Neural crest cell (in vitro differentiated cells): ENCODE measurements at places on chromosomes 5 and 9. TPM values are rescaled to one million over a fixed set of nuclear protein-coding genes. Genes with fewer than 3 reads are reported as not detected.
A peak's percentile ranks its signal among the peaks of the same experiment; 100 is the strongest.

The BTNL3 gene
- not detected in 2 replicates for total RNA-seq

The FRMD3 gene
- 1.4 and 2.3 TPM in 2 replicates for total RNA-seq

The FGF1 gene
- total RNA-seq: not detected in 2 replicates

The KIF4B gene
- not detected in 2 replicates for total RNA-seq

The LCN15 gene
- not detected in 2 replicates for total RNA-seq

The PDLIM4 gene
- total RNA-seq: 37.4 and 38.0 TPM in 2 replicates

The ST8SIA4 gene
- total RNA-seq: 3.6 and 5.9 TPM in 2 replicates

The OR1Q1 gene
- not detected in 2 replicates for total RNA-seq

The ALDH1A1 gene
- 0.14 TPM in 2 replicates for total RNA-seq

The SLC36A1 gene
- total RNA-seq: 19.3 and 21.7 TPM in 2 replicates

DNA sequence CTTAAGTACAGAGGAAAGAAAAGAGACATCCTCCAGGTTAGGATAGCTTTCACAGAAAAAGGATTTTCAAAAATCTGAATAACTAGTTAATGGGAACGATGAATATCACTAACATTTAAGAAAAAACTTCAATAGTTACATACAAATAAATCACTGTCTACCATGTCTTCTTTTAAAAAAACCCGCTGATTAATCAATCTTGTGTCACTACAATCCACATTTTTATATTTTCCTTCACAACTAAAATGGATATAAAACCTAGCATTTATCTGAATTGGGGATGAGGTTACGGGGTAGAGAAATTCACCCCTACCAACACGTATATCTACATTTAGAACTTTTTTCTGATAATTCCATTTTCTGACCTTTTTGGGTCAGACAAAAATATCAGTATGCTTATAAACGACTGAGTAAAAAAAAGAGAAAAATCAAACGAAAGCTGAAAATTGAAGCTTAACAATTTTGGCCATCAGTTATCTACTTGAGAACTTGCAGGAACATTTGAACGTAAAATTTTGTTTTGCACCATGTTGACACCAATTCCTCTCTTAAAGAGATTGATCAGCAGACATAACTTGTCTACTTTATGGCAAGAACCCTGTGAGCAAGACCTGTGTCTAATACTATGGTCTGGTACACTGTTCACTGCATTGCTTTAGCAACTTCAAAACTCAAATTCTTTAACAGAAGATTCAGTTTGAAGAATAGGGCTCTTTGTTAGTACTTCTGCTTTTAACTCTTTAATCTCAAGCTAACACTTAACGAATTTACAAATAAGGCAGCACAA lies 4.8 kb downstream of the NR3C1 start:
- H3K36me3 ChIP-seq: no peaks in the 10 kb centered on the region
- H3K4me1 ChIP-seq: peaks cover 16% of the 10 kb centered on the region
- no peak for DNase-seq
- no peak overlapping the region for H3K27ac ChIP-seq
- peak overlapping the region; percentile 57 for H3K4me3 ChIP-seq

GRCh38 chr9:128470560-128470959 lies 14.8 kb downstream of the ODF2 start:
- no peak for DNase-seq
- peaks cover 16% of the 10 kb centered on the region for H3K36me3 ChIP-seq
- H3K27ac ChIP-seq: no peak overlapping the region
- H3K4me3 ChIP-seq: no peak overlapping the region
- H3K4me1 ChIP-seq: no peaks in the 10 kb centered on the region

GRCh38 chr5:167870055-167870454 lies 421.4 kb upstream of the WWC1 start:
- H3K4me3 ChIP-seq: no peak overlapping the region
- DNase-seq: no peak
- H3K36me3 ChIP-seq: peaks cover 7% of the 10 kb centered on the region

- no peaks in the 10 kb centered on the region for H3K36me3 ChIP-seq
- no peak overlapping the region for H3K27ac ChIP-seq
- DNase-seq: no peak
- H3K27me3 ChIP-seq: no peaks in the 10 kb centered on the region
Observed at GRCh38 chr5:54774281-54775170, 210.9 kb downstream of the ESM1 start.

DNA sequence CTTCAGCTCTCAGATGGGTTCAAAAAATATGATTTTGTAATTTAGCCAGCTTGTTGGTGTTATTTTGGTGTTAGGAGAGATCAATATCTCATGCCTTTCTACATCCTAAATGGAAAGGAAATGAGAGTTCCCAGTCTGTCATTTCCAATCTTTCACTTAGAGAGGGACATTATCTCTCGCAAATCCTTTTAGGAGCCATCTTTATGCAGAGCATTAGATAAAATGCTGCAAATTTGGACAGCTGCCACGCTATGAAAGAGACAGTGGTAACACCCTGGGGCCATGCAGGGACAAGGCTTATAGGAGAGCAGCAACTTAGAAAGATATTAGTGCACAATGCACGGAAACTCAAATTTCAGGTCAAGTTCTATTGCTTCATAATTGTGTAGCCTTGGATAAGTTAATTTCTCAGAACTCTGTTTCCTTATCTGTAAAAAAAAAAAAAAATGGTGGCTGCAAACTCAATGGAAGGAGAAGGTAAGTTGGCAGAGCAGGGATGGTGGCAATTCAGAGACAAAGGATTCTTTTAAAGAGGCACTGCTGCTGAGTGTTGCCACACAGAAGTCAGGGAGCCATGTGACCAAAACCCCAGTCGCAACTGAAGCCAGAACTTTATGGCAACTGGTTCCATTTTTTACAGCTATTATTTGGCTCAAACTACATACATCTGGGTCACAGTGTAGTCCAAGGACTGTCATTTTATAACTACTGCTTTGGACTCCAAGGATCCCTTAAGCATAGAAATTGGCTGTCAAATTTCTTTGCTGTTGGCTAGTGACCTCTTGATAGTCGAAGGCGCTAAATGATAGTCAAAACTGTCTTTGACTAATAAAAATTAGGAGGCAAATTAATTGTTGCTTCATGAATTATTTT lies 210.2 kb downstream of the FRMD3 start:
- H3K4me1 ChIP-seq: peaks cover 14% of the 10 kb centered on the region
- H3K27ac ChIP-seq: peak overlapping the region; percentile 7
- no peaks in the 10 kb centered on the region for H3K36me3 ChIP-seq
- no peak for DNase-seq
- H3K4me3 ChIP-seq: no peak overlapping the region

GRCh38 chr5:2465383-2465782 lies 286.1 kb downstream of the IRX2 start:
- H3K36me3 ChIP-seq: no peaks in the 10 kb centered on the region
- H3K27ac ChIP-seq: no peak overlapping the region
- H3K4me3 ChIP-seq: no peak overlapping the region
- peaks cover 11% of the 10 kb centered on the region for H3K27me3 ChIP-seq

DNA sequence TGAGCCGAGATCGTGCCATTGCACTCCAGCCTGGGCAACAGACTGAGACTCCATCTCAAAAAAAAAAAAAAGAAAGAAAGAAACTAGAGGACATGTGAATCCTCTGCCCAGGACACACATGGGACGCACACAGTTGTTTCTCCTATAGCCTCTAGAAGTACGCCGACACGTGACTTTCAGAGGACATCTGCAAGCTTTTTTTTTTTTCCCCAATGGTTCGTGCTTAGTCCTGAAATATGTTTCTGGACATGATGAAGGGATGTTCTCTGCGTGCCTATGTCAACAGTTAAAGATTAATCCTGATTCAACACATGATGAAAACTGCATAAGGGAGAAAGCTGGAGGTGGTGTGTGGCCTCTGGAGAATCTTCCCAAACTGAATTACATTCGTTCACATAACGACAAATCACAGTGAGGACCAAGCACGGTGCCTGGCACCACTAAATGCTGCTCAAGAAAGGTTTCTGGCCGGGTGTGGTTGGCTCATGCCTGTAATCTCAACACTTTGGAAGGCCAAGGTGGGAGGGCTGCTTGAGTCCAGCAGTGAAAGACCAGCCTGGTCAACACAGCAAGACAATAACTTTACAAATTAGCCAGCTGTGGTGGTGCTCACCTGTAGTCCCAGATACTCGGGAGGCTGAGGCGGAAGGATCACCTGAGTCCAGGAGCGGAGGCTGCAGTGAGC lies 9.8 kb downstream of the COL23A1 start:
- peaks cover 3% of the 10 kb centered on the region for H3K36me3 ChIP-seq
- H3K27me3 ChIP-seq: peaks cover 12% of the 10 kb centered on the region
- no peak overlapping the region for H3K27ac ChIP-seq
- peaks cover 11% of the 10 kb centered on the region for H3K4me1 ChIP-seq
- no peak for DNase-seq

DNA sequence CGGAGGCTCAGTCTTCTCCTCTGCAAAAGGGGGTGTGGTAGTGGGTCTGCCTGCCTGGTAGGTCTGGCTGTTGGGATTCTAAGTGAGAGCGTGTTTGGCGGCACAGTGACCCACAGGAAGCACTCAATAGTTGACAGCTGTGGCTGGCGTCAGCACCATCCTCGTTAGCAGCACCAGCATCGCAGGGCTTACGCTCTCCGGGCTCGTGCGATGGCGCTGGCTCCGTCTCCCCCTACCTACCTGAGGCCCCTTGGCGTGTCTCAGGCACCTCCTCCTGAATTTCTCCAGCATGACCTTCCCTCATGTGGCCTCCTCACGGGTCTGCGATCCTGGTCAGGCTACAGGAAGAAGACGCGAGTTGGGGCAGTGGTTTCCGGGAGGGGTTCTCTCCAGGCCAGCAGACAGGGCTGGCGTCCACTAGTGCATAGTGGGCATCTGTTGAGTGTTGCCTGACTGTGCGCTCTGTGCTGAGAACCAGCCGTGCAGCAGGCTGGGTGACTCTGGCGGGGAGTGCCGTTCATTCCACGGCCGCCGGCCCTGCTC lies 66.9 kb downstream of the HMCN2 start:
- peak overlapping the region; percentile 43 for H3K27ac ChIP-seq
- peaks cover 23% of the 10 kb centered on the region for H3K4me1 ChIP-seq
- H3K4me3 ChIP-seq: no peak overlapping the region

DNA sequence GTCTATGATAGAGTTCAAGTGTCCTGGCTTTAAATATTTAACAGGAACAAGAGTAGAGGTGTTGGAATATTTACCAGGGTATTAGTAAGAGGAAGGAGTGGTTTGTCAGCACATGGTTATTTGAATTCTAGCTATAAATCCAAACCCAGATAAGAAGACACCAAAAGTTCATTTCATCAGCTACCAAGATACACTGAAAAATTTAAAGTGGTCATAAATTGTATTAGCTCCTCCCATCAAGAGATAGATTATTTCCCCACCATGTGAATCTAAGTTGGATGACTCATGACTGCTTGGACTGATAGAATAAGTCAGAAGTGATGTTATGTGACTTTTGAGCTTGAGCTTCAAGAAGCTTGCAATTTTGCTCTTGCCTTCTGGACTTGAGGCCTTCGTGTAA lies 72.1 kb upstream of the GRAMD2B start:
- H3K27ac ChIP-seq: peak overlapping the region; percentile 37
- no peaks in the 10 kb centered on the region for H3K27me3 ChIP-seq
- no peaks in the 10 kb centered on the region for H3K36me3 ChIP-seq
- no peak overlapping the region for H3K4me3 ChIP-seq
- peaks cover 59% of the 10 kb centered on the region for H3K4me1 ChIP-seq

DNA sequence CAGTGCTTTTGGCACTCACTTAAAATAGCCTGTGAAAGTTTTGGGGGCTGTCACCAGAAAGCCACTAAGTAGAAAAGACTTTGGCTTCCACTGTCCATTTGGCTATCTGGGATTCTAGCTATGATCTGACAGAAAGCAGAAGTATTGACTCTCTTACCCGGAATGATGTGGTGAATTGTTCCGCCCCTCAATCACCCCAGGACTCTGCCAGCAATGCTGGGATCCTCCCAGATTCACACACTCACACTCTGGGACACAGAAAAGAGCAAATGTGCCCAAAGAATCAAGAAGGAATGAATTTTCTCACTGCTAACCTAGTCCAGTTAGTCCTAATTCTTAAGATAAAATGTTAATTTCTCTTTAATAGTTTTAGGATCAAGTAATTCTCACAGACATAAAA lies 576.9 kb downstream of the BNC2 start:
- no peaks in the 10 kb centered on the region for H3K27me3 ChIP-seq
- H3K27ac ChIP-seq: no peak overlapping the region
- H3K4me1 ChIP-seq: no peaks in the 10 kb centered on the region
- no peak overlapping the region for H3K4me3 ChIP-seq

DNA sequence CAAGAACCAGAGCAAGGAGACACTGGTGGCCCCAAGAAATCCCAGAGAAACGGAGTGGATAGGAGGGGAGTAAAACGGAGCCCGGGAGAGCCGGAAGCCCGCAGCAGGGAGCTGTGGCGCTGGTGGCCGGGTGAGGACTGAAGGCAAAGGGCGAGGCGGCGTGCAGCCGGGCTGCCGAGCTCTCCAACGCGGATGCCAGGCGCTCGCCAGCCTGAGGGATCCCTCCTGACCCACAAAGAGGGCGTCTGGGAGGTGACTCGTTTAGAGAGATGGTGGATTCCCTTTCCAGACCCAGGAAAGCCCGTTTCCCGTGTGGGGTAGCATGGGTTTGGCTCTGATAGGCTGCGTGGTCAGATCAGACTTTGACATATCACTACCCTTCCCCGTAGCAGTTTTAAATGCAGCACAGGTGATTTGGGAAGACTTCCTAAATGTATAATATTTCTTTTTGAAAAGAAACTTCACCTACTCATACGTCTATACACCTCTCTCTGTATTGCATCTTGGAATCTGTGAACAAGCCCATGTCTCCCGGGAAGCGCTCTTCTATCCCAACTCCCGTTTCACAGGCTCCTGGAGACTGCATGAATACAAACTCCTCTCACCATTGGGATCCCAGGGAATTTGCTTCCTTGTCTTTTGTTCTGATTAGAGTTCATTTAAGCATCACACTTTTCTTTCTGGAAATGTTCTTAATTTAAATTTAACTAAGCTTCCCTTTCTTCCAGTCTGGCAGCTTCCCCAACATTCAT lies 158.1 kb downstream of the C9orf152 start:
- H3K4me1 ChIP-seq: peaks cover 58% of the 10 kb centered on the region
- peaks cover 5% of the 10 kb centered on the region for H3K36me3 ChIP-seq
- no peaks in the 10 kb centered on the region for H3K27me3 ChIP-seq
- H3K4me3 ChIP-seq: peak overlapping the region; percentile 97
- peak; percentile 24 for DNase-seq

DNA sequence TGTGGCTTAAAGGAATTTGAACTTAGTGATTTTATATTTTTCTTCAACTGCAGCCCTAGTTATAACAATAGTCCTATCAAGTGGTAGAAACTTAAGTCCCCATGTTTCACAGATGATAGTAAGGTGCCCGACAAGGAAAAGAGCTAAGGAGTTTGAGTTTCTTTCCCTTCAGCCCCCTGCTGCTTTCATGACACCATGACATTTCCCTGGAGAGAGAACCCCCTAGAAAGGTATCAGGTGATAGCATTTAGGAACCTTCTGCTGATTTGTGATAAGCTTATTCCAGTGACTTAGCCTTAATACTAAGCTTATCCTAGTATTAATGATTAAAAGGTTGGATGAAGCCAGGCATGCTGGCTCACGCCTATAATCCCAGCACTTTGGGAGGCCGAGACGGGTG lies 623.8 kb upstream of the TYRP1 start:
- no peaks in the 10 kb centered on the region for H3K27me3 ChIP-seq
- no peak for DNase-seq
- peaks cover 13% of the 10 kb centered on the region for H3K4me1 ChIP-seq
- no peak overlapping the region for H3K4me3 ChIP-seq
- H3K36me3 ChIP-seq: no peaks in the 10 kb centered on the region
- no peak overlapping the region for H3K27ac ChIP-seq
